ENCODE measurements at places on chromosomes 12 and 14.
A peak's percentile ranks its signal among the peaks of the same experiment; 100 is the strongest.

- DNase-seq: no peak
These were observed 20.5 kb downstream of the FOXN4 start for GRCh38 chr12:109288571-109288970.

DNA sequence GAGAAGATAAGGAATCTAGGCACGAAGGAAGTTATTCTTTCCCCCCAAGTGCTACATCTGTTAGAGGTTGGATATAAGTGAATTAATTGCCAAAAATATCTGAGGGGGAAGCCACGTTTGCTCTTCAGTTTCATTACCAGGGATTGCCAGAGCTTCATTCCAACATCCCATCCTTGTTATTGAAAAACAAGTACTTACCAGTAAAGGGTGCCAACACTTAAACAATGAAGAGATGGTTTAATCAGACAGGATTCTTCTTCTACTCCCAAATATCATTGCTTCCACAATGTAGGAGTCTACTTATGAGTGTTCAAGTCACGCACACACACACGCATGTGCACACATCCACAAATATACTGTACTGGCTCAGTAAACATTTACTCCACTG lies 312.4 kb downstream of the RPAP3 start:
- no peak for DNase-seq

DNA sequence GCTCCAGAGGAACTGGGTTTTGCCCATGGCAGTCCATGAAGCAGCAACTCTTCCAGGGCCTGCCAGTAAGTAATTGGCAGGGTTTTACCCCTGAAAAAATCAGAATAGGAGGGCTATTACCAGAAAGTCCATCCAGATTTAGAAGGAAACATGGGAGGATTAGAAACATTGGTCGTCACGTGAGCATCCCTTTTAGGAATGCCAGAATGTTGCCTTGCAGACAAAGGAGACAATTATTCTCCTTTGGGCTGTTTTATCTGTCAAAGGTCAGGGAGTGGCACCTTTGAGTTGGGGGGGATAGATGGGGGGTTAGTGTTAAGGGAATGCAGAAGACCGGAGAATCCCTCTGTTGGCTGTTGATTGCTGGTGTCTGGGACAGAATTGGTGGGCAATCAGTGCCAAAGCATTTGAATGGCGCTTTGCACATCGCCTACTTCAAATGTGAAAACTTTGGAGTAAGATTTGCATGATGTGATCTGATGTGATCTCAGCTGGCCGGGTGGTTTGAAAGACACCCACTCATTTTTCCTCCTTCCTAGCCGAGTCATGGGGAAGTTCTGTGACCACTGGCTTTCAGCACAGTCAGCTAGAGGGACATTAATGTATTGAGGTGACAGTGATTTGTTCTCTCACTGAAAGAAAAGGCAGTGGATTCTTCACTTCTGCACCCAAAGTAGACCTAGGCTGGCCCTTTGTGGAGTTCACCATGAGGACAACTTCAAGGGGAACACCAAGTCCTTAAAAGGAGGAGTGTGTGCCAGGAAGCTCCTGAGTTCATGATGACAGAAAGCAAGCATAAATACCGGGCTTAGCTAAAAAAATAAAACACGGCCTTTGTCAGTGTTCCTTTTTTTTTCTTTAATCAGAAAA lies 31.4 kb downstream of the FLVCR2 start:
- no peak for DNase-seq

DNA sequence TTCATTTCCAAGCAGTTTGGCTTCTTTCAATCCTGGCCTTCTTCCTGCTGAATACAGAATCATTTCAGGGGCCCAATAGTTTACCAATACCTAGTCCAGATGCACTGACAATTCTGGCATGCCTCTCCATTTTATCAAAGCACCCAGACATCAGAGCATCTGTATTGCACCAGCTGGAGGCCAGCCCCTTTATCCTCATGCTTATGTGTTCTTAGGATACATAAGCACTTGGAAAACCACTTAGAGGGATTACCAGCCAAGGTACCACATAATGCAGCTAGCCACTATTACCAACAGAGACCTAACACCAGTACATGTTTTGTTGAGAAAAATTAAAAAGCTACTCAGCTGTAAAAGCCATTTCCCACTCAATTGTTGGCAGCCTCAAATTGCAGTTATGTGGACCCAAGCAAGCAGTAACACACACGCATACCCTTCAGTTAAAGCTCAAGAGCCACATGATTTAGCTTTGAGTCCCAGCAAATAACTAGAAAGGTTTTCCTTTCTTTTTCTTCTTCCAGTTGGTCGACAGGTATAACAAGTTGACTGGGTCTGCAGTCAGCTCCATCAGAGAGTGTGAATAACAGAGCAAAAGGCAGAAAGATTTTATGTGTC lies 263.8 kb downstream of the DIO2 start:
- peak; percentile 72 for DNase-seq

- no peak for DNase-seq
These were observed 148.0 kb downstream of the SLC38A4 start for GRCh38 chr12:46677749-46678148.

DNA sequence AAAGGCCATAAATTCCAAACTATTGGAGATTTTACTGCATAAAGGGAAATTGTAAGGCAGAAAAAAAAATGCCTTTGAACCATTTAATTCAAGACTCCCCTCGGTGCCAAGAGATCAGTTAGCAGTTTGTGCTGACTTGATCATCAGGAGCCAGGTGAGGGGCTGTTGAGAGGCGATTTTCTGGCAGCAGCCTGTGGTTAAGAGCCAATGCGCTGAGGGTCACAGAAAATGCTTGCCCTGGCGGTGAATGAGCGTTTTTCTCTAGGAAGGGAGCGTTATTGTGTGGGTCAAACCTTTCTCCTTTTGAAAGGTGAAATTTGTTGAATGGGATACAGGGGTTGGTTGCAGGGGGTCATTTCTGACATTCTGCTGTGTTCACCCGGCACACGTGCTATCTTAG lies 4.7 kb downstream of the SRRM4 start:
- no peak for DNase-seq

GRCh38 chr12:69415471-69416275 lies 54.5 kb upstream of the FRS2 start:
- DNase-seq: peak; percentile 20

DNA sequence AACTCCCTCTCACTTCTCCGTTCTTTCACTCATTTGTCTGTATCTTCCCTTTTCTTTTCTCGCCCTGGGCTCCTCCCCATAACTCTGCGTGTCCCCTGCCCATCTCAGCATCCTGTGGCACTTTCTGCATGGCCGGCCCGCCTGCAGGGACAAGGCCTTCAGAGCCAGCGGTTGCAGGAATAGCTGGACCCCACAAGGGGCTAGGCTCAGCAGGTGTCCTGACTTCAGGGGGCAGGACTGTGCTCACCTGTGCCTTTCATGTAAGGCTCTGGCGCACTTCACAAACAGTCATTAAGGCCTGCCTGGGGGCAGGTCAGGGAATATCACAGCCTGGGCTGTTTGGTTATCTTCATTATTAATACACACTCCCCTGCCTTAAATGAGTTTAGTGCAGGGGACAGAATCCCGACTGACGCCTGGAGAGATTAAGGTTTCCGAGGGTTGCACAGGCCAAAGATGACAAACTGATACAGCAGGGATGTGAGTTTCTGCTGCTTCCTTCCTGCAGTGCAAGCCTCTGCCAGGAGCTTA lies 768.8 kb upstream of the TBX3 start:
- DNase-seq: no peak

GRCh38 chr12:23729359-23729758 lies 220.1 kb downstream of the SOX5 start:
- DNase-seq: no peak

DNA sequence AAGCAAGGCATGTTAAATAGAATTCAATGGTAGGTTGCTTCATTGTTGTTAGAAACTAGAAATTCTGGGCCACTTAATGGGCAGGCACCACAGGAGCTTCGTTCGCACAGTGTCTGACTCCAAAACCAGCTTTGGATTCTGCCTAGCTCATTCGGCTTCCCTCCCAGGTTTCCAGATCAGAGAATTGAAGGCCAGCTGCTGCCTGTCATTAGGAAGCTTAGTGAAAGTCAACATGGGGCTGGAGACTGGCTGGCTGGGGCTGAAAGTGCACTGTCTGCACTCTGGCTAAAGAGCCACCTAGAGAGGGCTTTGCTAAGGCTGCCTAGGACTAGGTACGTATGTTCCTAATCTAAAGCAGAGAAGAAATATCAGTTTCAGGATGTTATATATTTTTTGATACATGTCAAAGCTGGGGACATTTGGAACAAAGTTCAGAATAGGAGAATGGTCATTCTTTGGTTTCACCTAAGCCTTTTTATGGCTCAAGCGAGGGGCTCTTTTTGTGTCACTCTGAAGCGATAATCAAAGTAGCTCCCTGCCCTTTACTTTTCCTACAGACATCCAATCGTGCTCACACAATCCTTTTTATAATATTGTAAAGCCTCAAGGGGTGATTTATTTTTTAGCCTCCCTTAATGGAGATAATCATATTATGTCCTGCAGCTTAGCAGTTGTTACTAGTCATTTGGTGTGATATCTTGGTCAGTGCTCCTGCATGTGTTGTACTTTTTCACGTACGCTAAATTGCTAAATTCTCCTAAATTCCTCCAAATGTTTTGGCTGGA lies 238.5 kb upstream of the NAV3 start:
- DNase-seq: peak; percentile 88

DNA sequence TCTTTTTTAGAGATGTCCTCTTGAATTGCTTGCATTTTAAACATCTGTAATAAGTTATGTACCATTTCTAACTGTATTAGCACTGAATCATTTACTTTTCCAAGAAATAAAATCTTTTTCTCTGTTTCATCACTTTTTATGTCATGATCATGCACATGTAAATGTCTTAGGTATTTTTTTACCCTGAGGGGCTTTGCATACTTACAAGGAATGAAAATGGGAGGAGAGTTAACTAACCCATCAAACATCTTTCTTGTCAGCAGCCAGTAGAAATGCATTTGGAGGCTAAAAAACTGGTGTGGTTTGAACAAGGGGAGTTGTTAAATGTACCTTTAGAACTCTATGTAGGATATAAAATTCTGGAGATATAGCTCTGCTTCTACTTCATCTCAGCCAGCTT lies 1080.3 kb downstream of the GALC start:
- no peak for DNase-seq

DNA sequence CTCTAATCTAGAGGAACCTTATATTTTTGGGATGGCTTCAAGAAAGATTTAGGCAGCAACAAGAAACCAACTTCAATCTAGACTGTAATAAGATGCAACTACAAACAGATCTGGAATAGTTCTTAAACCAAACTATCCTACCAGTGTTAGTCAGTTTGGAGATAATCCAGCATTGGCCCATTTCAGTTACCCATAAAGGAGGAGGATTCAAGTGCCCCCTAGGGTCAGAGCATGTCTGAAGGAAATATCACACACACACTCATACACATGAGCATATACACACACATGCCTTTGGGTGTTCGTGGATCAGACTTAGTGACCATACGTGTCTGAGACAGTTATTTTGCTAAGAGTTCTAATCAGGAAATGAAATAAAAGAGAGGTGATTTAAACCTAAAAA lies 261.2 kb downstream of the ADAMTS20 start:
- no peak for DNase-seq

GRCh38 chr14:94031883-94032279 lies 5.7 kb downstream of the OTUB2 start:
- no peak for DNase-seq

DNA sequence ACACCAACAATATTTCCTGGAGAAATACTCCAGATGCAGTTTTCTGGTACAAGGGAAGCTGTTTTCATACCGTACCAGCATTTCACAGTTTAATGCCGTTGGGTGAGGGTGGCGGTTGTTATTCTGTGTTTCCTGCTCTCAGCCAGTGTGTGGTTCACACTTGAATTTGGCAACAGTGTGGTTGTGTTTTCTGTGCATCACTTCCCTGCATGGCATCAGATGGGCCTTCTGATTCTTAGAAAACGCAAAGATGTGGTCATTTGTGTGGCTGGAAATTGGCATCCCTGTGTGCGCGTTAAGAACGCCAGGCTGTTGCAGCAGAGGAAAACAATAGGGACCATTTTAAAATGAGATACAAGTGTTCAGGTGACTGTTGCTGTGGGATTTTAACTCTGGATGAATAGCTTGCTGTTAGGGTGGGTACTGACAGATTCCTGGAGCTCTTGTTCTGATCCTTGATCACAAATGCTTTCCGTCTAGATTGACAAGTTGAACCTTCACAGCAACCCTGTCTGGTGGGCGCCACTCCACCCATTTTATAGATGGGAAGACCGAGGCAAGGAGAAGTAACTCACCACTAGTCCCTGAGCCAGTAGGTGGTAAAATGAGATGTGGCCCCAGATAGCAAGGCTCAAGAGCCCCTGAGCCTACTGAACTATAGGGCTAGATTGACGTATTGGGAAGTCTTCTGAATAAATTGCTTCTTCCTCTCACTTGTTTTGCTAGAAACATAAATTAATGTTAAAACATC lies 231.2 kb downstream of the CHST11 start:
- DNase-seq: no peak

All from WERI-Rb-1 (cell line).